ENCODE measurements at places on chromosomes 6 and 20.

- no peak for DNase-seq
Observed at GRCh38 chr6:117595099-117595923, 7.0 kb downstream of the GOPC start.

DNA sequence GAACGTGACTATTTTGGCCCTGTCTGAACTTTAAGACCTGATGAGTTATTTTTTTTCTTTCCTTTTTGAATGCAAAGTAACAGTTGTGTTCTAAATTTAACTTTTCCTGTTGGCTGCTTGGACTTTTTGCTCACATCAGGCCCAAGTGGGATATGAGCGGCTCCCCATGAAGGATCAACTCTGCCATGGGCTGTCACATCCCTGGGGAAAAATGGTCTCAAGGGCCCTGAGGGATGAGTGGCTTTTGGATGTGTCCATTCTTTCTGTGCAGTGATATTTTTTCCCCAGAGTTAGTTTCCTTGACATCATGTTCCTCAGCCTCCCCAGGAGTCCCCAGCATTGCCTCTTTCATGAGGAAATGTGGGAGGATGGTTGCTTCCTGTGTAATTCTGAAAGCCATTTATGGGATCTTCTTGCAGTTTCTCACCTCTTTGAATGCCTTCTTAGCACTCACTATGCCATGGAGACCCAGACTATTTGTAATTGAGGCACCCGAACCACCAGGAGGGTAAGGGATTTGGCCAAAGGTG, 92.5 kb downstream of the SLC24A3 start:
- DNase-seq, result no peak

DNA sequence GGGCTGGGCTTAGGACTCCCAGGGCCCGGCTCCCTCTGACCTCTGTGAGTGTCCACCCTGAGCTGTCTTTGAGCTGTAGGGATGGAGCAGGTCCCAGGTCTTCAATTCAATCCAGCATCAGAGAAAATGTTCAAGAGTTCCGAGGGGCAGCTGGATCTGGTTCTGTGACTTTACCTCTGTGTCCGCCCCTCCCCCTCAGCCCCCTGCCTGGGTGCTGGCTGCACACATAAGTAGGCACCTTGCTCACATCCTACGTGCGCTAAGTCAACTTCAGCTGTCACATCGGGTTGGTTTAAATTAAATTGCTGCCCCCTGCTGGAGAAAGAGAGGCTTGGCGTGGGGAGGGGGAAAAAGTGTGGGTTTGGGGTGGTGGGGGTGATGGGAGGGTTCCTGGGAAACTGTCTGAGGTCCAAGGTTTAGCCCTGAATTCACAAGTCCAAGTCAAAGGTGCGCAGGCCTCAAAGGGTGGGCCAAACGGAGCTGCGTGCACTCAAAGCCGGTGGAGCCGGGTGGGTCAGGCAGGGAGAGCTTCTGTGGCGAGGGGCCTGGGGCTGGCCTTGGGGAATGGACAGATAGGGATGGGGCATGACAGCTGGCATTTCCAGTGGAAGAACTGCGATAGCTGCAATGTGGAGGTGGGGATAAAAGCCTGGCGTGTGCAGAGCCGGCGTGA, 3.0 kb downstream of the WFDC5 start:
- DNase-seq, result no peak

- no peak for DNase-seq
Observed at GRCh38 chr6:42899871-42900270, 16.0 kb upstream of the PTCRA start.
